Osteoblast (primary cell): ENCODE measurements at places on chromosomes 6 and 20. TPM values are rescaled to one million over a fixed set of nuclear protein-coding genes. Genes with fewer than 3 reads are reported as not detected.

DNA sequence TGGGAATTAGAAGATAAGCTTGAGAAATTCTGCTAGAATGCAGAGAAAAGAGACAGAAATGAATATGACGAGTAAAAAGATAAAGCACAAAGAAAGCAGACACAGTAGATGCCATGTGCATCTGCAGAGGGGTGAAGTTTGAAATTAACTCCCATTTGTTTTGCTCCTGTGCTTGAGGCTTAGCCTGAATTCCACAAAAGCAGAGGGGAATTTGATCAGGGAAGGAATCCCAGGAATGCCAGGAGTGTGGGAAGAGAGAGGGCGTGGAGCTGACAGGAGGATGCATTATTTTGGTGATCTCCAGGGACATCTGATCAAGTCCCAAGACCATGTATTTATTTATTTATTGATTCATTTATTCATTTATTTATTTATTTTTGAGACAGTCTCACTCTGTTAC is 55.6 kb downstream of the SLC22A1 start:
- no peak for DNase-seq
- H3K36me3 ChIP-seq = no peaks in the 10 kb centered on the region
- H3K4me3 ChIP-seq = no peak overlapping the region
- H3K27ac ChIP-seq = no peak overlapping the region
- peaks cover 13% of the 10 kb centered on the region for H3K4me1 ChIP-seq

GRCh38 chr20:57467742-57468141 is 57.2 kb downstream of the CTCFL start:
- no peak overlapping the region for H3K27ac ChIP-seq
- no peaks in the 10 kb centered on the region for H3K36me3 ChIP-seq

DNA sequence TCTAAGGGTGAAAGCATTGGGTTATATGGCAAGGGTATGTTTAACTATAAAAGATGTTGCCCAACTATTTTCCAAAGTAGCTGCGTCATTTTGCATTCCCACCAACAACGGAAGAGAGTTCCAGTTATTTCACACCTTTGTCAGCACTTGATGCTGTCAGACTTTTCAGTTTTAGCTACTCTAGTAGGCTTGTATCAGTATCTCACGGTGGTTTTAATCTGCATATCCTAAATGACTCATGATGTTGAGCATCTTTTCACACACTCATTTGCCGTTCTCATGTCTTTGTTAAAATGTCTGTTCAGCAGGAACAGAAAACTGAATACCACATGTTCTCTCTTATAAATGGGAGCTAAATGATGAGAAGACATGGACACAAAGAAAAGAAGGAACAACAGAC is 122.3 kb downstream of the RNASET2 start:
- H3K36me3 ChIP-seq = no peaks in the 10 kb centered on the region
- no peak overlapping the region for H3K27ac ChIP-seq
- DNase-seq = no peak
- no peak overlapping the region for H3K4me3 ChIP-seq

Gene UBE3D
- total RNA-seq = 8.3 and 9.7 TPM in 2 replicates

Gene SLC22A1
- 0.72 and 1.2 TPM in 2 replicates for total RNA-seq

- no peak overlapping the region for H3K4me3 ChIP-seq
- DNase-seq = no peak
- H3K4me1 ChIP-seq = no peaks in the 10 kb centered on the region
- H3K36me3 ChIP-seq = no peaks in the 10 kb centered on the region
- H3K27me3 ChIP-seq = peaks cover 3% of the 10 kb centered on the region
- no peak overlapping the region for H3K27ac ChIP-seq
These were observed 68.0 kb downstream of the OLIG3 start for GRCh38 chr6:137426007-137426689.

GRCh38 chr6:105042648-105043047 is 85.7 kb downstream of the LIN28B start:
- no peak overlapping the region for H3K4me3 ChIP-seq
- DNase-seq = no peak
- no peaks in the 10 kb centered on the region for H3K36me3 ChIP-seq
- peaks cover 5% of the 10 kb centered on the region for H3K4me1 ChIP-seq

Gene EYA2
- total RNA-seq = 17.7 and 19.2 TPM in 2 replicates

DNA sequence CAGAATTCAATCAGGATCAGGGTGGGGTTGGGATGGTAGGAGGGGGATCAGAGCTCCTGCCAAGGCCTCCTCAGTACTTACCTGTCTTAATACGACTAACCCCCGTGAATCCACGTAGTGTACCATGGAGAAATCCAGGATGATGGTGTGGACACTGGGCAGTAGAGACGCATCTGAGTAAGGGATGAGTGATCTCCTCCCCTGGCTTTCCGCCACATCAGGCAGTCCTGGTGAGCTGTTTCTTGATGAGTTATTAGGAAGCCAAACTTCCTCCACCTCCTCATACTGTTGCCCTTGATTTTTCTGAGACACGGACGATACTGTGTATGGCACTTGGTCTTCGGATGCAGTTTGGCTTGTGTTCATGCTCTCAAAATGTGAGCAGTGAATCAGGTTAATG is 34.2 kb upstream of the SRPK1 start:
- peaks cover 4% of the 10 kb centered on the region for H3K4me1 ChIP-seq
- DNase-seq = peak; percentile 56
- H3K36me3 ChIP-seq = no peaks in the 10 kb centered on the region
- H3K4me3 ChIP-seq = no peak overlapping the region
- H3K27me3 ChIP-seq = peaks cover 17% of the 10 kb centered on the region

DNA sequence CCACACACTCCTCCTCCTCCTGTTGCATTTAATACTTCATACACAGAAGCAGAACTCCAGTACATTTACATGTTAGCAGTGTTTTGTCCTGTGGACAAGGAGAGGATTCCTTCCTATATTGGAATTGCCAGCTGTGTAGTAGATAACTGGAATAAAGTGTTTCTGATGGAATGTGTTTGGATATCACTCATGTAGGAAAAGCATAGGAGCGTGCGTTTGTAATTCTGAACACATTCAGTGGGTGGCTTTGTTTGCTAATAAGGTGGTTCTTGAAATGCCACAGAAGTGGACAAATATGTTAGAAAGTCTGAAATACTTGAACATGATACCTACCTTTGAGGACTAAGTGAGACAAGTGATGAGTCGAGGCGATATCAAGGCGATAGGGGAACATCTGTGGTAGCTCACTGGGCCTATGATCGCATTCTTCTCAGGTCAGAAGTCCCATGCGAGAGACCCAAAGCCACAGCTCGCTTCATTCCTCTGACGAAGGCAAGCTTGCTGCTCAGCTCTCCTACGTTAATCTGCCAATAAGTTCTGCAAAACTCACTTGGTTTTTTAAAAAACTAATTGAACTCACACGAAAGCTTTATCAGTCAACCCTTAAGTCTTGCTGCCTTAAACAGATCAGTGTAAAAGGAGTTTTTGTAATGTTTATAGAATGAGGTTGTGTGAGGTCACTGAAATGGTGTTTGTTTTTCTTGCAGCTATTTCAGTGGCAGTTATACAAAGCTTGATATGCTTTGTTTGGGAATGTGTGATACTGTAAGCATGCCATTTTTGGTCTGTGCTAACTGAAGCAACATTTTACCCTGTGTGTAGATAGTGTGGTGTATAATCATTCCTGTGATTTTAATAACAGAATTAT is 159.9 kb downstream of the SOX4 start:
- peaks cover 38% of the 10 kb centered on the region for H3K4me1 ChIP-seq
- H3K27ac ChIP-seq = peak overlapping the region; percentile 58
- H3K4me3 ChIP-seq = no peak overlapping the region
- peak; percentile 70 for DNase-seq
- no peaks in the 10 kb centered on the region for H3K36me3 ChIP-seq
- H3K27me3 ChIP-seq = no peaks in the 10 kb centered on the region

- H3K36me3 ChIP-seq = no peaks in the 10 kb centered on the region
- no peaks in the 10 kb centered on the region for H3K27me3 ChIP-seq
- DNase-seq = no peak
- H3K4me3 ChIP-seq = no peak overlapping the region
- no peak overlapping the region for H3K27ac ChIP-seq
These were observed 568.6 kb downstream of the HAO1 start for GRCh38 chr20:7371518-7372163.

Gene HUS1B
- total RNA-seq = 0.59 and 0.72 TPM in 2 replicates

- DNase-seq = no peak
- no peak overlapping the region for H3K4me3 ChIP-seq
- H3K4me1 ChIP-seq = peaks cover 28% of the 10 kb centered on the region
- no peaks in the 10 kb centered on the region for H3K27me3 ChIP-seq
These were observed 37.0 kb downstream of the PLCG1 start for GRCh38 chr20:41174373-41174772.

- no peaks in the 10 kb centered on the region for H3K27me3 ChIP-seq
- H3K27ac ChIP-seq = no peak overlapping the region
- H3K4me1 ChIP-seq = peaks cover 17% of the 10 kb centered on the region
These were observed 30.9 kb downstream of the TOX2 start for GRCh38 chr20:43945391-43946205.

Gene SPATS1
- total RNA-seq = not detected in 2 replicates

DNA sequence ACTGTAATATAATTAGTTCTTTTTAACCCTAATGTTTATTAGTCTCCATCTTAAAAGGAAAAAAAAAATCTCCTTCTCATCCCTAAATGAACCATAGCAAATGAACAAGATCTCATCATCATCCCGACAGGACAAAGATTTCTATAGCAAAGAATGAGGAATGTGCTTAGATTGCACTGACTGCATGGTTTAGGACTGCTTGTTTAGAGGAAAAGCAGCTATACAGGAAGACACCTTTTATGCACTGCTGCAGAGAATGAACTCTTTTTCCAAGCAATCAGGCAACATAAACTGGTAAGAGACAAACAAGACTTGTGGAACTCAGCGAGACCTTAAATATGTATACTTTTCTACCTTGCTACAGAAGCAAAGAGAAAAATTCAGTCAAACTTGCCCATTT is 26.8 kb downstream of the CSNK2A1 start:
- DNase-seq = no peak
- peaks cover 12% of the 10 kb centered on the region for H3K4me1 ChIP-seq
- no peaks in the 10 kb centered on the region for H3K27me3 ChIP-seq
- H3K36me3 ChIP-seq = peaks cover 2% of the 10 kb centered on the region
- H3K27ac ChIP-seq = no peak overlapping the region
- no peak overlapping the region for H3K4me3 ChIP-seq

GRCh38 chr6:149933036-149933435 is 8.8 kb upstream of the ULBP2 start:
- peaks cover 56% of the 10 kb centered on the region for H3K27me3 ChIP-seq
- no peaks in the 10 kb centered on the region for H3K36me3 ChIP-seq
- no peak for DNase-seq
- no peak overlapping the region for H3K4me3 ChIP-seq
- H3K4me1 ChIP-seq = no peaks in the 10 kb centered on the region
- H3K27ac ChIP-seq = no peak overlapping the region

Gene SLA2
- under 0.01 and 0.36 TPM in 2 replicates for total RNA-seq

Gene SPINT4
- not detected in 2 replicates for total RNA-seq

DNA sequence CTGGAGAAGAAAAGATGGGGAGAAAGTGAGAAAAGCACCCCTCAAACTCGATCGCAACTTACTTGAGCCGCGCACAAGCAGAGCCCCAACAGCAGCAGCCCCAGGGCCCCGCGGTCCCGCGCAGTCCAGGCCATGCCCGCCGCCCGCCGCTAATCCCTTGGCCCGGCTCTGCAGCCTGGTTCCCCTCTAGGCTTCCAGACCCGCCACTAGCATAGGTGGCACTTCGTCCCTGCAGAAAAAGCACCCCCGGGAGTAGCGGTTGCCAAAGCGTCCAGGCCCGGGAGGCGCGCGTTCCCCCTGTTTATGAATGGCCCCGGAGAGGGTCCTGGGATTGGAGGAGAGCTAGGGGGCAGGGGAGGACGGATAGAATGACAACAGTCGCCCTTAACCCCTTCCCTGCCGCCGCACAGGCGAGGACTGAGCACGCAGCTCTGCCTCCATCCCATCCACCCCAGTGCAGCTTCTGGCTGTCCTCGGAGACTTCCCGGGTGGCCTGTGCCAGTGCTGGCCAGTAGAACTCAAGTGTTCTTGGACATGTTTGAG is 19.9 kb downstream of the COL9A1 start:
- H3K36me3 ChIP-seq = no peaks in the 10 kb centered on the region
- peak; percentile 30 for DNase-seq
- no peak overlapping the region for H3K27ac ChIP-seq
- H3K4me1 ChIP-seq = no peaks in the 10 kb centered on the region
- H3K27me3 ChIP-seq = peaks cover 39% of the 10 kb centered on the region

DNA sequence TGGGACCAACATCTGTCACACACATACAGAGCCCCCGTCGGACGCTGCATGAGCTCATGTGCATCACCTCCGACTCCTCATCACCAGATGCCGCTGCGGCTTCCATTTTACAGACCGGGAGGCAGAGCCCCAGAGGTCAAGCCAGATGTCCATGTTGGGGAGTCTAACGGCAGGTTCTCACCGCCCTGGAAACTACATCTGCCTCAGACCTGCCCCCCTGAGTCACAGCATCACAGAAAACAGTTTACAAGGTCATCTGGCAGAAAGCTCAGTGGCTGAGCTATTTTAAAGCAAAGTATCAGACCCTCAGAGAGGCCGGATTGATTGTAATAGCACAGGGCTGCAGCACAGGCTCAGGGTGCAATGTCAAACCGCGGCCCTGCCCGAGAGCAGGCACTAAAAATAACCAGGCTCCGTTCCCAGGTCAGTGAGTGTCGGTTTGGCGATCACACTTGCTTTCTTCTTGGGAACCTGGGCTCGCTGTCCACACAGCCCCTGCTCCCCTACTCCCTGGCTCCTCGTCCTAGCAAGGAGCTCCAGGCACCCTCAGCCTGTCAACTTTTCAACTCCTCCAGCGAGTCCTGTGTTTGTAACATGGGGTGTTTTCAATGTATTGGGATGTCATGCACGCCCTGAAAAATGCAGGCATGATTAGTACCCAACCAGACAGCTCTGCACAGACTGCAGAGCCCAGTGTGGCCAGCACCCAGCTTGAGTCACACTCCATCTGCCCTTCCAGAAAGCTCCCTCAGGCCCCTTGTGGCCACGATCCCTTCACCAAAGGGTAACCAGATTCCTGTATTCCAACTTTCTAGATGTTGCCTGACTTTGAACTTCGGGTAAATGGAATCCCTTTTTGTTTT is 264.5 kb downstream of the CDH4 start:
- H3K27me3 ChIP-seq = no peaks in the 10 kb centered on the region
- no peaks in the 10 kb centered on the region for H3K36me3 ChIP-seq
- no peak overlapping the region for H3K4me3 ChIP-seq
- peaks cover 7% of the 10 kb centered on the region for H3K4me1 ChIP-seq
- peak; percentile 91 for DNase-seq

GRCh38 chr6:3625149-3625979 is 126.1 kb downstream of the PXDC1 start:
- H3K27ac ChIP-seq = no peak overlapping the region
- no peak for DNase-seq
- peaks cover 21% of the 10 kb centered on the region for H3K27me3 ChIP-seq
- H3K36me3 ChIP-seq = no peaks in the 10 kb centered on the region
- no peaks in the 10 kb centered on the region for H3K4me1 ChIP-seq
- no peak overlapping the region for H3K4me3 ChIP-seq

DNA sequence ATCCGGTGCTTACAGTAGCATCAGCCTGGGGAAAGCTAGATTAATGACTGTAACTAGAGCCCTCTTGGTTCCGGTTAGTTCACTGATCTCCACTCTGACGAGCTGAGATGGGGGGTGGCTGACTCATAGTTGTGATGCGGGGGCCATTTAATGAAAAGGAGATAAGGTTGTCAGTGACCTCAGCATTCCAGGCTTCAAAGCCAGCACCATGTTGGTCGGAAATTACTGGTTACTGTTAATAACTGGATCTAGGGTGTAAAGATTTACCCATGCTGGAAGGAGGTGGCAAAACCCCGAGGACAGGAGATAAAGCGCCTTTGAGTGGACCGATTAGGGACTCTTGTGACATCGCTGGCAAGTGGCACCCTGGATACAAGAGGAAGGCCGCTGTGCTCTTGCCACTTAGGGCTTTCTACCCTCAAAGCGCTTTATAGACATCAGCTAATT is 21.1 kb downstream of the FOXC1 start:
- peaks cover 32% of the 10 kb centered on the region for H3K4me1 ChIP-seq
- H3K27ac ChIP-seq = no peak overlapping the region
- H3K27me3 ChIP-seq = no peaks in the 10 kb centered on the region
- H3K4me3 ChIP-seq = no peak overlapping the region
- DNase-seq = peak; percentile 54

Gene LPIN3
- total RNA-seq = 9.0 and 10.3 TPM in 2 replicates
